ENCODE measurements at places on chromosomes 7 and 10. TPM values are rescaled to one million over a fixed set of nuclear protein-coding genes. Genes with fewer than 3 reads are reported as not detected.

The CFAP69 gene
- 0.60 TPM for polyA plus RNA-seq

GRCh38 chr7:74312418-74313028, 23.3 kb downstream of the CLIP2 start:
- H3K4me1 ChIP-seq: peaks cover 28% of the 10 kb centered on the region
- DNase-seq: no peak
- no peaks in the 10 kb centered on the region for H3K27me3 ChIP-seq
- no peak overlapping the region for H3K4me3 ChIP-seq
- peaks cover 10% of the 10 kb centered on the region for H3K36me3 ChIP-seq

DNA sequence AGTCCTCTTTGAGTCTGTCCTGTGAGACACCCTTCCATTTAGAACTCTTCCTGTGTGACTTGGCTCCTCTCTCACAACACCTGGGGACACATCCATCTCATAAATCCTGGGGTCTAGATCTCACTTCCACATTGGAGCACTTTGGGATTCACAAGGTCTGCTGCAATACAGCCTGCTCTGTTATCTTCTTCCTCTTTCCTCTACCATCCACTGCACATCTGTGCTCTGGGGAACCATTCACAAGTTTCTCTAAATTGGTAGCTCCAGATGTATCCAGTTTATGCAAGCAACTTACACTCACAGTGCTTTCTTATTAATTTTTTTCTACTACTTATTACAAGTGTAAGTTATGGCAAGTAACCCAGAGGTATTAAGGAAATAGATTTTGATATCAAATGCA, 5.5 kb upstream of the FIGNL1 start:
- H3K27ac ChIP-seq: no peak overlapping the region
- no peaks in the 10 kb centered on the region for H3K27me3 ChIP-seq
- no peak overlapping the region for H3K4me3 ChIP-seq
- peaks cover 4% of the 10 kb centered on the region for H3K4me1 ChIP-seq

GRCh38 chr7:157561523-157561785, 224.7 kb downstream of the DNAJB6 start:
- H3K27ac ChIP-seq: no peak overlapping the region
- no peak overlapping the region for H3K4me3 ChIP-seq
- no peaks in the 10 kb centered on the region for H3K36me3 ChIP-seq
- no peak for DNase-seq
- H3K27me3 ChIP-seq: no peaks in the 10 kb centered on the region

DNA sequence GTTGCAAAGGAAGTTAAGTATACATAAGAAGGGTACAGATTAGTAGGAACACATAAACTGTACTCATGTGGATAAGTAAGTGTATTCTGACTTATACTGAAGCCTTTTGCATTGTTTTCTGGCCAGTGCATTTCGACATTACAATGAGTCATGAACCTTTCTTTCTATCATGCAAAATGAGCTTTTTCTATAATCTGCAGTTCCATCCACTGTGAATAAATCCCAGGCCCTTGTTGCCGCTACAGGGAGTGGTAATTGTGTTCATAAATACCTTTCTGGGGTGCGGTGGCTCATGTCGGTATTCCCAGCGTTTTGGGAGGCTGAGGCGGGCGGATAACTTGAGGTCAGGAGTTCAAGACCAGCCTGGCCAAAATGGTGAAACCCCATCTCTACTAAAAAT, 858.3 kb downstream of the GRM8 start:
- no peak overlapping the region for H3K27ac ChIP-seq
- H3K27me3 ChIP-seq: no peaks in the 10 kb centered on the region
- no peaks in the 10 kb centered on the region for H3K36me3 ChIP-seq
- DNase-seq: no peak
- no peaks in the 10 kb centered on the region for H3K4me1 ChIP-seq
- H3K4me3 ChIP-seq: no peak overlapping the region

- H3K27ac ChIP-seq: no peak overlapping the region
- H3K4me1 ChIP-seq: no peaks in the 10 kb centered on the region
- no peaks in the 10 kb centered on the region for H3K36me3 ChIP-seq
- no peak for DNase-seq
These were observed 938.7 kb upstream of the PHF14 start for GRCh38 chr7:10034843-10035556.

The ITIH5 gene
- not detected for polyA plus RNA-seq

- no peak overlapping the region for H3K4me3 ChIP-seq
- no peak for DNase-seq
- H3K27ac ChIP-seq: no peak overlapping the region
- no peaks in the 10 kb centered on the region for H3K4me1 ChIP-seq
These were observed 74.2 kb downstream of the JAZF1 start for GRCh38 chr7:28106321-28106829.

The ZKSCAN1 gene
- 15.2 TPM for polyA plus RNA-seq

- no peaks in the 10 kb centered on the region for H3K4me1 ChIP-seq
- no peak overlapping the region for H3K27ac ChIP-seq
- peak overlapping the region; percentile 67 for H3K4me3 ChIP-seq
- H3K27me3 ChIP-seq: peaks cover 63% of the 10 kb centered on the region
- no peak for DNase-seq
These were observed 947 bp downstream of the HOXA3 start for GRCh38 chr7:27151341-27151930.

DNA sequence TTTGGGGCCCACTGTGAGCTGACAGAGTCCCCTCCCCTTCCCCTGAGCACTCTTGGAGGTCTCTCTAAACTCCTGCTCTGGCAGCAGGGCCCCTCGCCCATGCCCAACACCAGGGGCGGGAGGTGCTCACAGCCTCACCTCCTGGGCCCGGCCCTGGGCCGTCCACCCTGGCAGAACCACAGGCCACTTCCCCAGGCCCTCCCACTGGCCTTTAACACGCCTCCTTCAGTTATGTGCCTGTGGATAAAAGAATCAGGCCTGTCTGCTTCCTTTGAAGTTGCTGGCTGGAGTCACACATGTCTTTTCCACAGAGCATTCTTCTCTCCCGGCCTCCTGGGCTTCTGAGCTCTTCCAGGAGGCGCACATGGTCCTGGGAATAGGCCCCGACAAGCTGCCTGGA, 10.2 kb downstream of the MYL10 start:
- no peak overlapping the region for H3K27ac ChIP-seq
- H3K4me3 ChIP-seq: no peak overlapping the region
- no peak for DNase-seq
- H3K4me1 ChIP-seq: no peaks in the 10 kb centered on the region
- no peaks in the 10 kb centered on the region for H3K27me3 ChIP-seq

- H3K36me3 ChIP-seq: no peaks in the 10 kb centered on the region
- no peak overlapping the region for H3K27ac ChIP-seq
- H3K4me1 ChIP-seq: peaks cover 34% of the 10 kb centered on the region
- no peak overlapping the region for H3K4me3 ChIP-seq
These were observed 30.3 kb upstream of the CREB3L2 start for GRCh38 chr7:138032186-138032585.

- DNase-seq: no peak
- H3K27me3 ChIP-seq: no peaks in the 10 kb centered on the region
- peaks cover 28% of the 10 kb centered on the region for H3K36me3 ChIP-seq
- H3K4me1 ChIP-seq: peaks cover 3% of the 10 kb centered on the region
These were observed 56.6 kb downstream of the GSDME start for GRCh38 chr7:24700521-24701260.

The VWDE gene
- polyA plus RNA-seq: 1.7 TPM

- no peaks in the 10 kb centered on the region for H3K4me1 ChIP-seq
- no peak for DNase-seq
- no peaks in the 10 kb centered on the region for H3K27me3 ChIP-seq
- no peak overlapping the region for H3K4me3 ChIP-seq
These were observed 131.3 kb downstream of the CTTNBP2 start for GRCh38 chr7:117741962-117742361.

The ANKRD30A gene
- 2.1 TPM for polyA plus RNA-seq

GRCh38 chr10:78184851-78185692, 151.4 kb downstream of the RPS24 start:
- DNase-seq: no peak
- no peak overlapping the region for H3K4me3 ChIP-seq
- H3K27ac ChIP-seq: no peak overlapping the region
- no peaks in the 10 kb centered on the region for H3K27me3 ChIP-seq
- no peaks in the 10 kb centered on the region for H3K36me3 ChIP-seq

The PKD2L1 gene
- not detected for polyA plus RNA-seq

DNA sequence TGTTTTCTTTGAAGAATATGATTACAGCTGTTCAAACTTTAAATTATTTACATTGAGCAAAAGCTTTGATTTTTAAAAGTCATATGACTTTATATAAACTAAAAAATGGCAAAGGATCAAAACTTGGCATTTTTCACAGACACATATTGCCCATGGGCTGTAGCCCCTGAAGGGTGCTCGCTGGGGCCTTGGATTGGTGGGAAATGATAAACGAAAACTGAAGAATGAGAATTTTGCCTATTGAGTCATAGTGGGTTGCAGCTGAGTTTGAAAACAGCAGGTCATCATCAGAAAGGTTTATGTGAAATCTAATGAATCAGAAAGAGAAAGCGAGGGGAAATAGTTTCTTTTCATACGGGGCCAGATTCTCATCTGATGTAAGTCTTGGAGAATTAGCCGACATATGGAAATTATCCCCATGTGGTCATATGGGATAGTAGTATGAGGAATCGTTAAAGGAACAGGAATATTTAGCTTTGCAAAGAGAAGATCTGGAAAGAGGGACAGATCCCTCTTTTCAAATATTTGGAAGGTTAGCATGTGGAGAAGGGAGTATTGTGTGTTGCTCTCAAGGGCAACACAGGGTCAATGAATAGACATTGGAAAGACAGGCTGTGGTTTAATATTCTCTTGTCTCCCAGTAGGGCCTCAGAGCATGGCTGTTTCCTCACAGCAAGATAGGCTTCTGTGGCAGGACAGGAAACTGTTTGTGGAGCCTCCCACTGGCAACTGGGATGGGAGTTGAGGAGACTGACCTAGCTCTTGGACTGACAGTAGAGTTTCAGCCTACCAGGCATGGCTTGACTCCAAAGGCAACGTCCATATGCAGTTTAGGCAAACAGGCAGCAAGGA, 119.0 kb downstream of the FZD1 start:
- H3K27ac ChIP-seq: no peak overlapping the region
- no peak for DNase-seq
- no peak overlapping the region for H3K4me3 ChIP-seq
- no peaks in the 10 kb centered on the region for H3K36me3 ChIP-seq

- DNase-seq: no peak
- H3K27ac ChIP-seq: no peak overlapping the region
- H3K36me3 ChIP-seq: no peaks in the 10 kb centered on the region
- H3K4me1 ChIP-seq: no peaks in the 10 kb centered on the region
- H3K27me3 ChIP-seq: no peaks in the 10 kb centered on the region
These were observed 123.5 kb downstream of the ITGB8 start for GRCh38 chr7:20454202-20454601.

All from GM12878 (cell line).